ENCODE measurements at places on chromosomes 5 and 9.

GRCh38 chr5:40165106-40165788 is 514.5 kb upstream of the PTGER4 start:
- no peak for DNase-seq

- no peak for DNase-seq
Observed at GRCh38 chr5:72518001-72518683, 10.9 kb upstream of the ZNF366 start.

GRCh38 chr5:124650147-124650561 is 96.3 kb downstream of the ZNF608 start:
- DNase-seq: no peak

DNA sequence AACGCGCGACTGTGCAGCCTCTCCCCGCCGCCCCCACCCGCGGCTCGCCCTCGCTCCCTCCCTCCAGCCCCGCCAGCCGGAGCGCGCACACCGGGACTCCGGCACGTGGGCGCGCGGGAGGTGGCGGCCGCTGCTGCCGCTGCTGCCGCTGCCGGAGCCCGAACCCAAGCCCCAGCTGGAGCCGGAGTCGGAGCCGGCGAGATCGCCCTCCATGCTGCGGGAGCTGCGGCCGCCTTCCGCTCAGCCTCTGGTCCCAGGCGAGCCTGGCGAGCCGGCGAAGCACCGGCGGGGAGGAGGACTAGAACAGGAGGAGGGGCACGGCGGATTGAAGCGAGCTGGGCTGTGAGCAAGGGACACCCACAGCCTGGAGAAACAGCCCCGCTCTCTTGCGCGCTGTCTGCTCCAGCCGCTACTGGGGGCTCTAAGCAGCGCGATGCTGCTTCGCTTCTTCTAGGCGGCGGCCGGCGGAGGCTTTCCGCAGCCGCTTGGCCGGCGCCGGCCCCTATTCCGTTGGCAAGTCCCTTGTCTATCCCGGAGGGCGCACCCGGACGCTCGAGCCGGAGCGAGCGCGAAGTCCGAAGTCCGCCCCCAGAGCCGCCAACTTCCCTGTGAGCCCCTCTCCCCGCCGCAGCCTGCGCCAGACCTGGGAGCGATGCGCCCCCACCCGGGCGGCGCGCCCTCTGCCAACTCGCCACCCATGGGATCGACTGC is 598.7 kb upstream of the SGCD start:
- DNase-seq: peak; percentile 79

DNA sequence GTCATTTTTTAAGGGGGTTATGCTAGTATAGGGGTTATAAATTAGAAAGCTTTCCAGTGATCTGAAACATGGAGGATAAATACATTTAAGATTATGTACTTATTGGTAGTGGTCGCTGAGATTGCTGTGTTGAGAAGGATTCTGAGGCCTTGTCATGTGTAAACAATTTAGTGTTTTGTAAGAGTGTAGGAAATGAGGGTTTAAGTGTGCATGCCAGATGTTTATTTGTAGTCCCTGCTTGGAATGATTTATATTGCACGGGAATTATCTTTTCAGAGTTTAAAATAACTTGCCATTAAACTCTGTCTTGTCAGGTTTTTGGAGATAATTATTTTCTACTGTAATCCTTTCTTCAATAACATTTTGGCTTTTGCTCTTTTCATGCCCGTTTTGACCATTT is 19.4 kb downstream of the ZNF618 start:
- DNase-seq: no peak

- no peak for DNase-seq
Observed at GRCh38 chr9:121773954-121774714, 122.7 kb downstream of the DAB2IP start.

All from mesothelial cell of epicardium (in vitro differentiated cells).